Uterus (tissue), 4 donors: ENCODE measurements at places on chromosomes 4 and X. TPM values are rescaled to one million over a fixed set of nuclear protein-coding genes. Genes with fewer than 3 reads are reported as not detected.

The SLC10A4 gene
- total RNA-seq = 1.2 TPM

The BRS3 gene
- not detected for total RNA-seq

DNA sequence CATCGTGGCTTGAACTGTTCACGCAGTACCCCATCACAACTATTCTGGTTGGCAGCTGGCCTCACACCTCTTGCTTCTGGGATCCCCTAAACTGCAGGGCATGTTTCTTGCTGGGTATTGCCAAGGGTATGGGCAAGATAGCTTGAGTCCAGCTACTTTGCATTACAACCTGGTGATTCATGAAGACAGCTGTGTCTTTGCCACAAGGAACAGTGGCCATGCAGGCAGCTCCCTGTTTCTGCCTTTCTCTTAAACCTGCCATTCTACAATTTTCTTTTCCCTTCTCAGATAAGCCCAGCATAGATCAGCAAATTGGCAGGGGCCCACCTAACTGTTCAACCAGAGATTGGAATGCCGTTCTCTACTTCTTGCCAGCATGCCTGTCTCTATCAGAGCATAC, 42.8 kb downstream of the TENM3 start:
- DNase-seq = no peak
- no peak overlapping the region for H3K27ac ChIP-seq
- H3K4me3 ChIP-seq = no peak overlapping the region
- H3K4me1 ChIP-seq = no peaks in the 10 kb centered on the region
- no peaks in the 10 kb centered on the region for H3K36me3 ChIP-seq
- no peaks in the 10 kb centered on the region for H3K27me3 ChIP-seq

The NAP1L3 gene
- 5.4 TPM for total RNA-seq

GRCh38 chr4:153212736-153213135, 8.5 kb downstream of the TRIM2 start:
- H3K4me3 ChIP-seq = no peak overlapping the region
- DNase-seq = no peak
- no peaks in the 10 kb centered on the region for H3K36me3 ChIP-seq
- no peaks in the 10 kb centered on the region for H3K27me3 ChIP-seq
- no peaks in the 10 kb centered on the region for H3K4me1 ChIP-seq

- peak overlapping the region; percentile 61 for H3K4me3 ChIP-seq
- no peaks in the 10 kb centered on the region for H3K27me3 ChIP-seq
- DNase-seq = peak; percentile 54
- no peaks in the 10 kb centered on the region for H3K4me1 ChIP-seq
- peak overlapping the region; percentile 92 for H3K27ac ChIP-seq
Observed at GRCh38 chrX:150365990-150366911, 3.1 kb downstream of the MAMLD1 start.

DNA sequence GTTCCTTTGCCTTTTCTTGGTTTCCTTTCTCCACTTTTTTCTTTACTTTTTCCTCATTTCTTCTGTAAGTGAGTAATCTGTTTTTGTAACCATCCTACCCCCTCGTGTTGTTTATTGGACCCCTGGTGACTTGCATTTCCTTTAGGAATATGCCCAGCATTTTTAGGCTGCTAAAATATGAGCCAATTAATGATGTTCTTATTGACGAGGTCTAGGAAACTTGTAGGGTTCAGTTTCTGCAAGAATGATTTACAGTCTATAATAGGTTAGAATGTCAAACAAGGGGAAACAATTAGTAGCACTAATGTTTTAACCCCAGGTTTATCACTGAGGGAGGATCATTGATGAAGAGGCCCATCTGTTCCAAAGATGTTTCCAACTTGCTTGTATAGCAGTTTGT, 79.0 kb downstream of the CPE start:
- no peaks in the 10 kb centered on the region for H3K27me3 ChIP-seq
- H3K4me3 ChIP-seq = no peak overlapping the region
- no peaks in the 10 kb centered on the region for H3K4me1 ChIP-seq
- no peak for DNase-seq
- no peak overlapping the region for H3K27ac ChIP-seq

The CNGA2 gene
- total RNA-seq = not detected

DNA sequence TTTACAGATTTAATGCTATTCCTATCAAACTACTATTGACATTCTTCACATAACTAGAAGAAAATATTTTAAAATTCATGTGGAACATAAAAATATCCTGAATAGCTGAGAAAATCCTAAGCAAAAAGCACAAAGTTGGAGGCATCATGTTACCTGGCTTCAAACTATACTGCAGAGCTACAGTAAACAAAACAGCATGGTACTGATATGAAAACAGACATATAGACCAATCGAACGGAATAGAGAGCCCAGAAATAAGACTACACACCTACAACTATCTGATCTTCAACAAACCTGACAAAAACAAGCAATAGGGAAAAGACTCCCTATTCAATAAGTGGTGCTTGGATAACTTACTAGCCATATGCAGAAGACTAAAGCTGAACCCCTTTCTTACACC, 273.4 kb upstream of the GRIA3 start:
- H3K27ac ChIP-seq = no peak overlapping the region
- H3K4me3 ChIP-seq = no peak overlapping the region
- no peaks in the 10 kb centered on the region for H3K4me1 ChIP-seq

The CYLC1 gene
- not detected for total RNA-seq

The AR gene
- 19.7 TPM for total RNA-seq

DNA sequence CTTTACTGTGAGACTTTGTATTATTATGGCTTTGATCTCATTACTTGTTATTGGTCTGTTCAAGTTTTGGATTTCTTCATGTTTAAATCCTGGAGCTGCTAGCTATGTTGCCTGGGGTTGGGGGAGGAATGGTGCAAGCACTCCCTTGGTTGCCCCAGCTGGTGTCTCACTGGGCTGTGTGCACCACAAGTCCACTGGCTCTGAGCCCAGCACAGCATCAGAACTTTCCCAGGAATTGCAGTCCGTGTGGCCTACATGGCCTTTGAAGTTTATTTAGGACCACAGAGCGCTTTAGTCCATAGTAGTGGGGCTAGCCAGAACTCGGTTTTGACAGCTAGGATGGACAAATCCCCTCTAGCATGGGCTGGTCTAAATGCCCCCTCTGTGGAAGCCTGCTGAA, 278.8 kb upstream of the RPS6KA3 start:
- DNase-seq = no peak
- no peaks in the 10 kb centered on the region for H3K4me1 ChIP-seq
- H3K4me3 ChIP-seq = no peak overlapping the region
- H3K36me3 ChIP-seq = no peaks in the 10 kb centered on the region
- H3K27me3 ChIP-seq = peaks cover 5% of the 10 kb centered on the region

DNA sequence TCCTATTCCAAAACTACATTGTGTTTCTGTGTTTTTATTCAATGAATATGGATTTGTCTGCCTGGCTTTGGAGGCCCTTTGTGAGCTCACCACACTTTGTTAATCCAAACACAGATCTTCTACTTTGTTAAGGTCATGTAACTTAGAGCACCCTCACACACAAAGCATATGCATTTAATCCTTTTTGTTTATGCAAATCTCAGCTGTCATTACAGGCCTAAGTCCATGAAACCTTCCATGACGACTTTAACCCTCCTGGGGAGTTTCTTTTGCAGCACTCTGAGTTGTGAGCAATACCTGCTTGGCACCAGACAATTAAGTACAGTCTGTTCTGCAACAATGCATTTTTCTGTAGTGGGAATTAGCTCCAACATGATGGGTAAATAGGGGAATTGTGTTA, 14.9 kb downstream of the CCSER1 start:
- no peaks in the 10 kb centered on the region for H3K4me1 ChIP-seq
- H3K36me3 ChIP-seq = no peaks in the 10 kb centered on the region
- DNase-seq = no peak
- H3K4me3 ChIP-seq = no peak overlapping the region

DNA sequence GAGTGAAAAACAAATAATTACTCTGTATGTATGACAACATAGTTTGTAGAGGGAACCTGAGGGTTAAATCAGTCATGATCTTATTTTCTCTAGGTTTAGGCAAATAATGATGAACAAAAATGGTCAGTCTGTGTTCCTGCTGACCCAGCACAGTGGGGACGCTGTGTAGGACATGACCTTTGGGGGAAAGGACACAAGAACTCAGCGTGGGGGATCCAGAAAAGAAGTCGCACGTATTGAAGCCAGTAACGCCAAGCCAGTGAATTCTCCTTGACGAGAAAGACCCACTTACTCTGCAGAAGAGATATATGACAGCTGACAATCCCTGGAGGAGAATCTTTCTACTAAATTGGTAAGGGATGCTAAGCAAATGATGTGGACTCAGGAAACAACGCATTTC, 36.6 kb downstream of the HELT start:
- H3K4me1 ChIP-seq = no peaks in the 10 kb centered on the region
- no peak overlapping the region for H3K27ac ChIP-seq
- H3K4me3 ChIP-seq = no peak overlapping the region
- no peak for DNase-seq

The CRMP1 gene
- 0.59 TPM for total RNA-seq

- no peak for DNase-seq
- H3K4me1 ChIP-seq = no peaks in the 10 kb centered on the region
- H3K27ac ChIP-seq = peak overlapping the region; percentile 67
- no peaks in the 10 kb centered on the region for H3K36me3 ChIP-seq
Observed at GRCh38 chr4:147755561-147756295, 23.8 kb downstream of the ARHGAP10 start.

DNA sequence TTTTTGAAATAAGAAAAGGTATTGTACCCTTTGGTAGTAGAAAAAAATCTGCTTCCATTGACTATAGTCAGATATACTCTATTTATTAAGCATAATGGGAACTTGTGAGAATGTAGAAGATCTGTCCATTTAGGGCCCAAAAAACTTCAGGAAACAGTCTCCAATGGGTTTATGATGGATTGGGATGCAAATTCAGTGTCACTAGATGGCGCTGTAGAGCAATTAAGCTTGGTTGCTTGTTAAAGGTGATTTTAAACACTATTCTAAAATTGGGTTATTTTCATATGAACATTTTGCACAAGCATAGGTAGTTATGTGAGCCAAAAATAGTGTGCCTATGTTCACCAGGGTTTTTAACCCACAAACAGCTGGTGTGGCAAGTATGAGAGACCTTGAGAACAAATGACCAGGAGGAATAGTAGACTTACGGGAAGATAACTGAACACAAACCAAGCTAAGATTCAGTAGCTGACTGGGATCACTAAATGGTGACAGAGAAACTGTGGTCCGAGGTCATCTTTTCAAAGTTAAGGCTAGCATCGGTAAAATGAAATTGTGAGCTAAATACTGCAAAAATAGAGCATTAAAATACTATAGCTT, 80.3 kb upstream of the LSM6 start:
- no peaks in the 10 kb centered on the region for H3K4me1 ChIP-seq
- no peaks in the 10 kb centered on the region for H3K27me3 ChIP-seq
- H3K4me3 ChIP-seq = no peak overlapping the region
- no peak overlapping the region for H3K27ac ChIP-seq
- no peaks in the 10 kb centered on the region for H3K36me3 ChIP-seq

DNA sequence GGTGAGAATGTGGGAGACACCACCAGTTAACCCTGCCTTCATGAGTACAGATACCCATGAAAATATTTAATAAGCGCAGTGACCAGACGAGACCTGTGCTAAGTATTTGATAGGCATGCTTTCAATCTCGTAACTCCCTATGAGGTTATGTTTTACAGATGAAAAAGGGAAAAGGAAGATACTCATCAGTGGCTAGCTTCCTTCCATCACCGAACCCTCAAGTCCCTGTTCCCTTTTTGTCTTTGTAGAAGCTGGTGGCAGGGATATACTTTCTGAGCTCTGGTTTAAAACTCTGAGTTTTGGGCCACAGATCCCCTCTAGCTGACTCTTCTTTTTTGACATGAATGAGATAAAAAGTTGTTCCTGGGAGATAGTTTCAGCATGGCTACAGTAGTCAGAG, 26.3 kb downstream of the AFF1 start:
- peaks cover 6% of the 10 kb centered on the region for H3K4me1 ChIP-seq
- H3K36me3 ChIP-seq = no peaks in the 10 kb centered on the region
- H3K27me3 ChIP-seq = no peaks in the 10 kb centered on the region
- peak overlapping the region; percentile 67 for H3K27ac ChIP-seq

- H3K36me3 ChIP-seq = no peaks in the 10 kb centered on the region
- no peaks in the 10 kb centered on the region for H3K27me3 ChIP-seq
- H3K4me3 ChIP-seq = peak overlapping the region; percentile 26
- H3K4me1 ChIP-seq = no peaks in the 10 kb centered on the region
- H3K27ac ChIP-seq = peak overlapping the region; percentile 56
- peak; percentile 49 for DNase-seq
Observed at GRCh38 chr4:76689145-76689817, 208.7 kb downstream of the SOWAHB start.

The ARX gene
- total RNA-seq = not detected

The C4orf50 gene
- under 0.01 TPM for total RNA-seq
